ENCODE measurements at places on chromosomes 1 and 21. TPM values are rescaled to one million over a fixed set of nuclear protein-coding genes. Genes with fewer than 3 reads are reported as not detected.

SLC44A3 gene
- total RNA-seq = 1.7 TPM

FMO1 gene
- not detected for total RNA-seq

PEF1 gene
- total RNA-seq = 30.7 TPM

DNA sequence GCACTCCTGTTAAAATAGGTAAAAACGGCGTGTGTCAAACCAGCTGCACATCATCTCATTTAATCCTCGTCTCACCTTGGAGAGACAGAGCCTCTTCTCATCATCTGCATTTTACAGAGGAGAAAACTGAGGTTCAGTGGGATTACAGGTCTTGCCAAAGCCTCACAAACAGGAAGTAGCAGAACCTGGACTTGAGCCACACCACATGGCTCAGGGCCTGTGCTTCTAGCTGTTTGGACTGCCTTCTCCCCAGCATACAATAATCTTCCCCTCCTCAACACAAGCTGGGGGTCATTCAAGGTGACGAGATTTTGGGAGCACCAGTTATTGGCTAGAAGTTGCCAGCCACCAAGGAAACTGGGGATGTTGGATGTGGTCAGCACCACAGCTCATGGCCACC, 167.9 kb upstream of the ZC3H12A start:
- no peak overlapping the region for H3K4me3 ChIP-seq
- no peak for DNase-seq

DNA sequence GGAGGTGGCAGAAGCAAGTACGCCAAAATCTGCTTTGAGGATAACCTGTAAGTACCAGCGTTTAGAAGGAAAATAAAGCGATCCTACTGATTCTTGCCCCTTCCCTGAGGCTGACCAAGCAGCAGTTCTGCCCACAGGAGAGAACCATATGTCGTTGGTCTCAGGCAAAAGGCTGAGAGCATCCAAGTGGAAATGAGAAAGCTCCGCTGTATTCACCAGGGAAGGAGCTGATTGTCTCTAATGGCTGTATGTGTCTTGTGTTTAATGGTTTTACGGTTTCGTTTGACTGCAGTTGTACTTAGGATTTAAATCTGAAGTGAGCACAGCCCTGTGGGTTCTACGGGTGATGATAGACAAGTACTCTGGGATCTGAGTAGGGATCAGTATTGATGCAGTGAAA, 21.9 kb downstream of the FAM3B start:
- DNase-seq = no peak
- no peaks in the 10 kb centered on the region for H3K27me3 ChIP-seq
- no peak overlapping the region for H3K4me3 ChIP-seq
- no peaks in the 10 kb centered on the region for H3K36me3 ChIP-seq
- no peak overlapping the region for H3K27ac ChIP-seq
- H3K4me1 ChIP-seq = no peaks in the 10 kb centered on the region

DNA sequence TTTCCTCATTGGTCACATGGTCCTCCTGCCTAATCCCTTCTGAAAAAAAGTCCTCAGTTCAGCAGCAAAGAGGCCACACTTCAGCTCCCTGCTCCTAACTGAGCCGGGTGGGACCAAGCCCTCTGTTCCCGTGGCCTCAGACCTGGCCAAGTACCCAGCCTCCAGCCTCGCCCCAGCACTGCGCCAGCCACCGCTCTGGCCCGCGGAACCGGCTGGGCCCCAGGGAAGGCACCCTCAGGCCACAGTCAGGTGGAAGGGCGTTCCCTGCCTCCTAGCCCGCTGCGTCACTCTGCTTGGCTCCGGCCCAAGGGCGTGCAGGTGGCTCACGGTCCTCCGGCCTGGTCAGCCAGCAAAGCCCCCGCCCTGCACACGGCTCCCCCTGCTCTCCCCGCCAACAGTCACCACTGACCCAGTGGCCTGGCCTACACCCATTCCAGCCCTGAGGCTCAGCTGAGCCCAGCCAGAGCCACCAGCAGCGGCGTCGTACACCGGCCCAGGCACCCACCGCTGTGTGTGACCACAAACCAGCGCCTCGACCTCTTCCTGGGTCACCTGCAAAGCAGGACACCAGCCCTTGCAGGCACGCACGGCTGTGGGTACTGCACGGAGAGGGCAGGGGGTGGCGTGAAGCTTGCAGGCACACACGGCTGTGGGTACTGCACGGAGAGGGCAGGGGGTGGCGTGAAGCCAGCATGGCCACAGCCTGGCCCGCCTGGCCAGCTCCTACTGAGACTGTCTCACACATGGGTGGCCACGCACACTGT, 19.4 kb downstream of the NADK start:
- H3K4me1 ChIP-seq = no peaks in the 10 kb centered on the region
- H3K36me3 ChIP-seq = no peaks in the 10 kb centered on the region
- H3K27me3 ChIP-seq = no peaks in the 10 kb centered on the region
- no peak overlapping the region for H3K4me3 ChIP-seq
- no peak overlapping the region for H3K27ac ChIP-seq
- no peak for DNase-seq

DNA sequence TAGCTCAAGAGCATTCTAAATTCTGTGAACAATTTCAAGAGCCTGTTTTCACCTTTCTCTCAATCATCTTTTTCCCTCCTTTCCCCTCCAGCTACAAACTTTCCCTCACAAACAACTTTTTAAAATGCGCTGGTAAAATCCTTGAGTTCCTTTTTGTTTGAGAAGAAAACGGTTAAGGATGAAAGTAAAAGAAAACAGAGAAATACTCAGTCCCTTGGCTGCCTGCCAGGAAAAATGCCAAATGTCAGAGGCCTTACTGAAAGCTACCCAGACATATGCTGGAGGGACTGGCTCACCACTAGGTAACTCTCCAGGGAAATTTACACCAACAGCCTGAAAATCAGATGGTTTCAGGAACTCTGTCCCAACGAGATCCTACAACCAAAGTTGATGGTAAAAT, 11.0 kb upstream of the SERBP1 start:
- no peaks in the 10 kb centered on the region for H3K27me3 ChIP-seq
- H3K27ac ChIP-seq = no peak overlapping the region
- no peaks in the 10 kb centered on the region for H3K36me3 ChIP-seq

DNA sequence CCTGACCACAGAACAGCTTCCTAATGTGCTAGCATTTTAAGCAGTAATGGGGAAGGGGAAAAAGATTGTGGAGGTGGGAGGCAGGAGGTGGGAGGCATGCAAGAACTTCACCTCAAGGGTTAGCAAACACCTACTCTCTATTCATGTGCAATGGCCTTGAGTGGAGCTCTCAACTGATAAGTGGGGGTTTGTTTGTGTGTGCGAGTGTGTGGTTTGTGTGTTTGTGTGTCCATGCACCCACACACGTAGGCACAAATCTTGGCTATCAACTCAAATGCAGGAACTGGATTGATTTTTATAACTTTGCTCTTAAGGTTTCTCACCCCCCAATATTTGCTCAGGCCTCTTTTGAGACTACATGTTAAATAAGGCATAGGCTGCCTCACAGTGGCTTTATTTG, 78.6 kb downstream of the SYT6 start:
- H3K36me3 ChIP-seq = peaks cover 4% of the 10 kb centered on the region
- DNase-seq = no peak
- H3K4me1 ChIP-seq = peaks cover 33% of the 10 kb centered on the region
- peak overlapping the region; percentile 68 for H3K27ac ChIP-seq

DNA sequence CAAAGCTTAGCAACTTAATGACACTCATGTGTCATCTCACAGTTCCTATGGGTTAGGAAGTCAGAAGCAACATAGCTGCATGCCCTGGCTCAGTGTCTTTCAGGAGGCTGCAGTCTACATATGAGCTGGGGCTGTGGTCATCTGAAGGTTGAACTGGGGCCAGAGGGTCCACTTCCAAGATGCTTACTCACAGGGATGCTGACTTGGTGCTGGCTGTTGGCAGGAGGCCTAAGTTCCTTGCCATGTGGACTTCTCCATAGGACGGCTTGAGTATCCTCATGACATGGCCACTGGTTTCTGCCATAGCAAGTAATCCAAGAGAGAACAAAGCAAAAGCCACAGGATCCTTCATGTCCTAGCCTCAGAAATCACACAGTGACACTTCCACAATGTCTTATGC, 12.1 kb upstream of the FAM43B start:
- H3K36me3 ChIP-seq = no peaks in the 10 kb centered on the region
- no peak overlapping the region for H3K27ac ChIP-seq
- peaks cover 100% of the 10 kb centered on the region for H3K27me3 ChIP-seq

GRCh38 chr21:18705971-18706370, 302.4 kb upstream of the TMPRSS15 start:
- H3K27me3 ChIP-seq = no peaks in the 10 kb centered on the region
- H3K4me3 ChIP-seq = no peak overlapping the region
- no peak overlapping the region for H3K27ac ChIP-seq

- no peaks in the 10 kb centered on the region for H3K4me1 ChIP-seq
- no peak overlapping the region for H3K27ac ChIP-seq
- no peaks in the 10 kb centered on the region for H3K27me3 ChIP-seq
- no peak overlapping the region for H3K4me3 ChIP-seq
- no peak for DNase-seq
- H3K36me3 ChIP-seq = no peaks in the 10 kb centered on the region
These were observed 396 bp downstream of the ELAVL4 start for GRCh38 chr1:50109116-50109515.

DNA sequence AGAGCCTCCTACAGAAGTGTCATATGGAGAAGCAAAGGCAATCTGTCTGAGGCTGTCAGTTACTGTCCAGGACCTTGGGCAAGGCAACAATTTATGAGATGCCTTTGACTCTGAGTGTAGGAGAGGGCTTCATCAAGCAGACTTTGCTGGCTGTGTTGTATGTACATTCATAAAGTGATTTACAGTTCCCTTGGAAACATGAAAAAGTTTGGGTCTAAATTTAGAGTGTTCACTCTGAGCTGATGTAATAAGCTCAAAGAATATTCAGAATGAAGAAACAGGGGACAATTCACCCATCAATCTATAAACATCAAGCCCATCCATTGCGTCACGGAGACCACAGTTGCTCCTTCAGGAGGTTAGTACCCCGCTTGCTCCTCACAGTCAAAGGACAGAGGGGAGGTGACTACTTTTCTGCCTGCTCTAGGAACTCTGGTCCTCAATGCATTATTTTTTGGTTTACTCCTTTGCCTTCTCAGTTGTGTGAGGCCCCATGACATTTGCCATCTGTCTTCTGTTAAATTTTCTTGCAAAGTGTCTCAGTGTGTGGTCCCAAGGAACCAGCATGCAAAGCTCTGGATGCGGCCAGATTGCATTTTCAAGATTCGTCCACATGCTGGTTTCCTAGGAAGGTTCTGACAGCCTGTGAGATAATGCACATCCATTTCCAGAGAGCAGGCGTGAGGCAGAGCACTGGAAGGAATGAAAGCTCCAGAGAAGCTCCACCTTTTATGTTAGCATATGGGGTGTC, 241.1 kb upstream of the KIAA0040 start:
- DNase-seq = no peak
- H3K4me1 ChIP-seq = no peaks in the 10 kb centered on the region
- no peaks in the 10 kb centered on the region for H3K36me3 ChIP-seq
- H3K4me3 ChIP-seq = no peak overlapping the region
- H3K27me3 ChIP-seq = peaks cover 10% of the 10 kb centered on the region
- H3K27ac ChIP-seq = no peak overlapping the region

DNA sequence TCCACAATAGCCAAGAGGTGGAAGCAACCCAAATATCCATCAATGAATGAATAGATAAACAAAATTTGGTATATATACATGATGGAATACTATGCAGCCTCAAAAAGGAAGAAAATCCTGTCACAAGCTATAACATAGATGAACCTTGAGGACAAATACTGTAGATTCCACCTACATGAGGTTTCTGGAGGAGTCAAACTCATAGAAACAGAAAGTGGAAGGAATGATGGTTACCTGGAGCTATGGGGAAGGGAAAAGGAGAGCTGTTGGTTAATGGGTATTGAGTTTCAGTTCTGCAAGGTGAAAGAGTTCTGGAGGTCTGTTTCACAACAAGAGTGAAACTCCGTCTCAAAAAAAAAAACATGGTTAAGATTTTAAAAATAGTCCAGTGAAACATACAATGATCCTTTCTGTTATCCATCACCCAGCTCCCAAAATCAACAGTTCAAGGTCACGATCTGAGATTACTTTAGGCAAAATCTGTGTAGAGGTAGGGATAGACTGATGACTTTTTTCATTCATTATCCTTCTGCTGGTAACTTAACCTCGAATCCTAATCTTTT, 80.8 kb upstream of the HNRNPU start:
- no peak overlapping the region for H3K27ac ChIP-seq
- DNase-seq = no peak
- no peaks in the 10 kb centered on the region for H3K36me3 ChIP-seq
- no peaks in the 10 kb centered on the region for H3K4me1 ChIP-seq
- no peaks in the 10 kb centered on the region for H3K27me3 ChIP-seq

- H3K27me3 ChIP-seq = no peaks in the 10 kb centered on the region
- H3K36me3 ChIP-seq = no peaks in the 10 kb centered on the region
- DNase-seq = no peak
- no peak overlapping the region for H3K4me3 ChIP-seq
- no peak overlapping the region for H3K27ac ChIP-seq
- no peaks in the 10 kb centered on the region for H3K4me1 ChIP-seq
These were observed 9.8 kb upstream of the LINGO4 start for GRCh38 chr1:151814971-151815545.

- H3K27me3 ChIP-seq = no peaks in the 10 kb centered on the region
- no peak overlapping the region for H3K27ac ChIP-seq
- peaks cover 20% of the 10 kb centered on the region for H3K4me1 ChIP-seq
- peak; percentile 45 for DNase-seq
- no peaks in the 10 kb centered on the region for H3K36me3 ChIP-seq
These were observed 13.7 kb downstream of the LGR6 start for GRCh38 chr1:202207292-202207691.

DNA sequence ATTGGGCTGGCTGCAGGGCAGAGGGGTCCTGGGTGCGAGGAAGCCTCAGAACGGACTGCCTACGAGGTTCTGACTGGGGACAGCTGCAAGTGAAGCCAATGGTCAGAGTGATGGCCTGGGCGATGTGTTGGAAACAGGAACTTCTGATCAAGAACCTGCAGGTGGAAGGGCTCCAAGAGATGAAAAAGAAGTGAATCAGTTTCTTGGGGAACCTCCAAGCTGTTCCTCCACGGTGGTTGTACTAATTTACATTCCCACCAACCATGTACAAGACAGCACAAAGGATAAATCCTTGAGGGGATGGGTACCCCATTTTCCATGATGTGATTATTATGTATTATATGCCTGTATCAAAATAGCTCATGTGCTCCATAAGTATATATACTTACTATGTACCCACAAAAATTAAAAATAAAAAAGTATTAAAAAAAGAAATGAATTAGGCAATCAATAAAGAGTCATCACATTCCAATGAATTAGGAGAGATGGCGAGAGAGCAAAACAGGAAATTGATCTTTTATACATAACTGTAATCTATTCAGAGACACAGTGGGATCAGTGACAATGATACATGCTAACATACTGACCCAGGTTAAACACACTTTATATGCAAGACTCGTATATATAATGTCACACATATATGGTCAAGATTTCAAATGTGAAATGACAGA, 58.1 kb downstream of the PTPN14 start:
- no peak overlapping the region for H3K4me3 ChIP-seq
- H3K36me3 ChIP-seq = no peaks in the 10 kb centered on the region
- H3K27me3 ChIP-seq = no peaks in the 10 kb centered on the region
- H3K27ac ChIP-seq = no peak overlapping the region
- DNase-seq = no peak

Data from neural progenitor cell (in vitro differentiated cells).